ENCODE measurements at places on chromosomes 1 and 21.

GRCh38 chr1:63405987-63406386 is 38.6 kb downstream of the ALG6 start:
- no peak for DNase-seq

DNA sequence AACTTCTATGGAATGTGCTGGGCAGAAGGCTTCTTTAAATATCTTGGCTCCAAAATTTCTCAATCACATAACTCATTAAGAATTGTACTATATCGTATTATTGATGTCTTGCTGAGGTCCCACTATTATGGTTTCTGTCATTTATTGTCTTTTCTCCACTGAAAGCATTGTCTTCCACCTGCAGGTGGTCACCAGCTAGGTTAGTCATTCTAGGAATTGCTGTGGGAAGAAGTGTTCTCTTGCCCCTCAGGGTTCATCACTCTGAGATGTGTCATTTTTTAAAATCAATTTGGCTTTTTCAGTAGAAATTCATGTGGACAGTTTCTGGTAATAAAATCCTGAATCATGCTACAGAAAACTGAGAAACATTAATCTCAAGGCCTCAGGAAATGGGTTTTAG is 66.1 kb downstream of the NCAM2 start:
- DNase-seq: no peak

- no peak for DNase-seq
Measured at GRCh38 chr1:67584938-67585337, 100.1 kb upstream of the GADD45A start.

DNA sequence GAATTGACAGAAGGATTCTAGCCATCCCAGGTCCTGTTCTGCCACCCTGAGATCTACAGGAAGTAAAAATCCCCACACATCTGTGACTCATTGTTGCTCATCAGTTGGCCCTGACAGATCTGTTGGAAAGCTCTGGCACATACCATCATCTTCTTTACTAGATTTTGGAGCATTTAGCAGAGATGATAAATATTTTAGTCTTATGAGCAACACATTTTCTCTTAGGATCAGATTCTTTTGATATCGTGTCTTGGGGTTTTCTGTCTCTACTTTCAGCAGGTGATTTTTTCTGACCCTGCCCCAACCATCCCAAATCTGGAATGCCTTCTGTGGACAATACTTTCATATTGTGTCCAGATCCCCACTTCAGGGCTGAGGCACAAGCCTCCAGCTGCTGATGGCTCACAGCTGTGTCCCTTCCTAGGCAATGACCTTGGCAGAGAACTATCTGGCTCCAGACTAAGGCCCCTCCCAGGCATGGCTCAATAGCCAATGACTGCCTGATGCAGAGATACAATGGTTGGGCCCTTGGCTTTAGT is 102.8 kb downstream of the GDAP2 start:
- DNase-seq: peak; percentile 18

DNA sequence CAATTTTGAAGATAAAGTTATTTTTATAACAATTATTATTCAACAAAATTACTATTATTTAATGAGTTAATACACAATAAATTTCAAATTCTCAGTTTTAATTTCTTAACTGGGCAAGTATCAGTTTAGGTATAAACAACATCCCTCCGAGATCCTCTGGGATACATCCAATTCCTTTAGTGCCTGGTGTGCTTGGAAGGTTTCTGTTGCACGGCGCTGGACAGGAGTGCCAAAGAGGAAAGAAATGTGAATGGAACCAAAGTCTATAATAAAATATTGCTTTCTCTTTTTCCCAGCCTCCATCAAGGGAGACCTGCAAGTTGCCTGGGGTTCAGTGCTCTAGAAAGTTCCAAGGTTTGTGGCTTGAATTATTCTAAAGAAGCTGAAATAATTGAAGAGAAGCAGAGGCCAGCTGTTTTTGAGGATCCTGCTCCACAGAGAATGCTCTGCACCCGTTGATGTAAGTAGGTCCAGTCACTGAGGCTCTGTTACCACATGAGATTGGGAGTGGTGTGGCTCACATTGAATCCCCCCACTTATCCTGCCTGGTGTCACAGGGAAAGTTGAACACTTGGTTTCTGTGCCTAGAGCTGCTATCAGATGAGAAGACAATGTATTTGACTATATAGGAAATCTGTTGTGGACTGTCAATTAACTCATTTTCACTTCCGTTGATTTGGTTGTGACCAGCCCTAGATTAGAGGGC is 22.8 kb downstream of the DDR2 start:
- DNase-seq: no peak
